ENCODE measurements at places on chromosomes 7 and 10.

DNA sequence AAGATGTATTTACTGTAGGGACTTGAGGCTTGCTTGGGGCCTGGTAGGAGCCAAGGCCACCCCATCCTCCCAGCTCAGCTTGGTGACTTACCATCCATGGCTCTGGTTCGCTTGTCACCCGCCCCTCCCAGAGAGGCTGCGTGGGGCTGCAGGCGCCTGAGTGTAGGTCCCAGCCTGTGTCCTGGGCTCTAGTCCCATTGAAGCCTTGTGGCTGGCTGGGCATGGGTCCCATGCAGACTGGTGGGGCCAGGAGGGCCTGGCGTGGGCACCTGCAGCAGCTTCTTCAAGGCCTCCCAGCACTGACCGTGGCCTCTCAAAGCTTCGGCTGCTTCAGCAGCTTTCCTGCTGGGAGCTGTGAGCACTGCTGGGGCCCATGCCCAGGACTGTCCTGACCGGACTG is 118.1 kb downstream of the INPP5A start:
- DNase-seq = no peak

- no peak for DNase-seq
These were observed 347.3 kb downstream of the ARL4A start for GRCh38 chr7:13034693-13035092.

DNA sequence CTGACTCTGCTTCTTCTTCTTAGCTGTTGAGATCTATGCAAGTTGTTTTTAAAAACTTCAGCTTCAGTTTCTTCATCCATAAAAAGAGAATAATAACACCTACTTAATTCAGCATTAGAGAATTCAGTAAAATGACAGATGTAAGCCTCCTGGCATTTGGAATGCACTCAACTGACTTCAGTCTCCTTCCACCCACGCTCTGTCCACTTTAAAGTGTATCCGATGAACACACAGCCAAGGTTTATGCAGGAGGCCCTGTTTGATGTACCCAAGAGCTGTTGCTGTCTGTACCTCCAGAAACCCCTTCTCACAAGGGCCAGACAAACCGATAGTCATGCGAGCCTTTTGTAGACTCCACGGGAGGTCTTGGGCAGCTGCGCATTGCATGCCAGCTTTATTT is 27.1 kb upstream of the SLC35B4 start:
- DNase-seq = no peak

GRCh38 chr10:11170993-11171851 is 153.6 kb downstream of the CELF2 start:
- no peak for DNase-seq

DNA sequence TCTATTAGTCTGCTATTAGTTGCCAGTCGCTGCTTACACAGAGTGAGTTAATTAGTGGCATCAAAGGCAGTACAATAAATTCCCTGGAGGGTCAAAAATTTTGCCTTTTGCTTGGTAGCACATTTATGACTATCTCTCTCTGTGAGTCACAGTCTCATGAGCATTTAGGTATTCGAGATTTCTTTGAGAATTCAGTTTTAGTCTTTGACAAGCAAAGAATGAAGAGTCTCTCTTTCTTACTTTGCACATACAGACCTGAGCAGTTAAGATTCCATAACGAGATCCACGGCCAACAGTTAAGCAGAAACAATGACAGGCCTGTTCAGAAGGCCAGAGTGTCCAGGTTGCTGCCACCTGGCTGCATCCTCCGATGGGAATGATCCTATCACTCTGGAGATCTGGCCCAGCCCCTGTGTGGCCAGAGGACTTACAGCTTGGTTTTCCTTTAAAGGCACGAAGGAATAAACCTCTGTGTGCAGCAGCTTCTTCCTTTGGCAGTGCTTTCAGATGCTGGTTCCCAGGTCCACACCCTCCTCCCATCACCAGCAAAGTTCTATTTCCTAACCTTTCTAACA is 80.6 kb downstream of the GLI3 start:
- DNase-seq = no peak
